ENCODE measurements at places on chromosomes 7 and 10.

- no peak for DNase-seq
These were observed 559.7 kb upstream of the MGMT start for GRCh38 chr10:128907155-128907941.

- no peak for DNase-seq
These were observed 1.3 kb downstream of the BRAT1 start for GRCh38 chr7:2553831-2554581.

- DNase-seq = no peak
These were observed 5.1 kb downstream of the SYNPO2L start for GRCh38 chr10:73650537-73651331.

DNA sequence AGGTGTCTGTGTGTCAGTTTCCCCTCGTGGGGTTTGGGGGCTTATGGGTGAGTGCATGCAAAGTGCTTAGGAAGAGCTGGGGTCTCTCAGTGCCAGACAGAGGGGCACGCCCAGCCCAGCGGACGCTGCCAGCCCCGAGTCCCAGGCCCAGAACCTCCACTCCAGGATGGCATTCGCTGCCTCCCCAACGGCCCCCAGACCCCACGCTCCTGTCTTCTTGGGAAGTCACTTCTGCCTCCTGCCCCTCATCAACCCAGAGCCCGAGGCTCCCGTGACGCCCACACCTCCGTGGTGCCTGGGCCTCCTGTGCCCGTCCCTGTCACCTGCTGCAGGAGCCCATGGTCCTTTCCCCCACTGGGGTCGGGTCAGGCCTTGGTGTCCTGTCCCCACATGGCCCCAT lies 35.0 kb downstream of the NKX6-2 start:
- DNase-seq = no peak

GRCh38 chr7:36638586-36639263 lies 85.6 kb downstream of the AOAH start:
- DNase-seq = no peak
